SIG-M5 (cell line): ENCODE measurements at places on chromosomes 12 and 14.

DNA sequence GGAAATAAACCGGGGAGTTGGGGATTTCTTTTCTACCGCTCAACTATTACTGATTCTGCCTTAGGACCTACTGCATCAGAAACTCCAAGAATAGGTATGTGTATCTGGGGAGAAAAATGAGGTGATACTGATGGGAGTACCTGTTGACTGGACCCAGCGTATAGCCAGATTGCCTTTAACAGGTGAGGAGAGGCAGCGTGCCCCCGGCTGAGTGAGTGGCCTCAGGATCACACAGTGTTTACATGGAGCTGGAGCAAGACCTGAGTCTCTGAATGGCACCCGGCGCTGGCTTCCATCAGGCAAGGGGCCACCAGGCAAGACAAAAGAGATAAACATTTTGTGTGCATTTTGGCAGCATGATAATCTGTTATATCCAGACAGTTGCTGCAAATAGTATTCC, 496.2 kb downstream of the EGLN3 start:
- DNase-seq, result no peak

GRCh38 chr12:50058743-50059312, 1.4 kb downstream of the ASIC1 start:
- no peak for DNase-seq

GRCh38 chr12:5868625-5869295, 76.3 kb downstream of the ANO2 start:
- DNase-seq, result no peak

GRCh38 chr12:77402716-77403115, 337.3 kb upstream of the E2F7 start:
- DNase-seq, result no peak

DNA sequence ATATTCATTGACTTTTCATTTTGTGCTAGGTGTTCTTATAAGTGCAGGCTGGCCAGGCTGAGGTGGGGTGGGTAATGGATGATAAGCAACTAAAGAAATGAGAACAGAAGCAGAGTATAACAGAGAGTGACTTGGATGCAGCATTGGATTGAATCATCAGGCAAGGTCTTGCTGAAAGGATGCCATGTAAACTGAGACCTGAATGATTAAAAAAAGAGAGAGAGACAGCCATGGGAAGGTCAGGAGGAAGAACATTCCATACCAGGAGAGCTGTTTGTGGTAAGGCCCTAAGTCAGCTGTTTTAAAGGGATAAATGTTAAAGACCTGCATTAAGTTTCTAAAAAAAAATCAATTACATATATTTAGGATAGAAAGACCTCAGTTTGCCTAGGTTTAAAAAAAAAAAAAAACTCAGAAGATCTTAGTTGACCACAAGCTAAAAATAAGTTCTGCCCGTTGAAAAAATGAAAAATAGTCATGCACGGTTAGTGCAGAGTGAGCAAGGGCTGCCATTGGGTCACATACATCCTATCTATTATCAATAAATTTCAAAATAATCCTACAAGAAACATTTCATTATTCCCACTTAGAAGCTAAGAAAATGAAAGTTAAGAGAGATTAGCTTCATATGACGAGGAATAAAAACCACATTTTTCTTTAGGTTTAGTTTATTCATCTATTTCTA, 37.2 kb downstream of the IFNG start:
- DNase-seq, result no peak
